Cortex of kidney (tissue), 1 donor: ENCODE measurements at places on chromosomes 13 and 19.

- no peak for DNase-seq
Measured at GRCh38 chr13:85974608-85975366, 175.6 kb upstream of the SLITRK6 start.

DNA sequence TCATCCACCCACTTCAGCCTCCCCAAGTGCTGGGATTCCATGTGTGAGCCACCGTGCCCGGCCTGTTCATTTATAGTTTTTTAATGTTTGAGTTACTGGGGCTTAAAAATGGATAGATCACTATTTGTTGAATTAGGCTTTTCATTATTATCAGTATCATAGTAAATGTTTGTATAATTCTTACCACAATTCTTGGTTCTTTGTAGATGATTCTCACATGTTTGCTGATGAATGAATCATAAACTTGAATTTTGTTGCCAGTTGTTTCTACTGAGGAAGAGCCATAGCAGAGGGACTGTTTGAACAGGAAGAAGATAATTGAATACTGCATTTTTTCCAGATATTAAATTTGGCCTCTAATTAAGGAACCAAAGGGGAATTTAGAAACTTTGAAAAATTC, 2.6 kb upstream of the LPAR6 start:
- DNase-seq = no peak

DNA sequence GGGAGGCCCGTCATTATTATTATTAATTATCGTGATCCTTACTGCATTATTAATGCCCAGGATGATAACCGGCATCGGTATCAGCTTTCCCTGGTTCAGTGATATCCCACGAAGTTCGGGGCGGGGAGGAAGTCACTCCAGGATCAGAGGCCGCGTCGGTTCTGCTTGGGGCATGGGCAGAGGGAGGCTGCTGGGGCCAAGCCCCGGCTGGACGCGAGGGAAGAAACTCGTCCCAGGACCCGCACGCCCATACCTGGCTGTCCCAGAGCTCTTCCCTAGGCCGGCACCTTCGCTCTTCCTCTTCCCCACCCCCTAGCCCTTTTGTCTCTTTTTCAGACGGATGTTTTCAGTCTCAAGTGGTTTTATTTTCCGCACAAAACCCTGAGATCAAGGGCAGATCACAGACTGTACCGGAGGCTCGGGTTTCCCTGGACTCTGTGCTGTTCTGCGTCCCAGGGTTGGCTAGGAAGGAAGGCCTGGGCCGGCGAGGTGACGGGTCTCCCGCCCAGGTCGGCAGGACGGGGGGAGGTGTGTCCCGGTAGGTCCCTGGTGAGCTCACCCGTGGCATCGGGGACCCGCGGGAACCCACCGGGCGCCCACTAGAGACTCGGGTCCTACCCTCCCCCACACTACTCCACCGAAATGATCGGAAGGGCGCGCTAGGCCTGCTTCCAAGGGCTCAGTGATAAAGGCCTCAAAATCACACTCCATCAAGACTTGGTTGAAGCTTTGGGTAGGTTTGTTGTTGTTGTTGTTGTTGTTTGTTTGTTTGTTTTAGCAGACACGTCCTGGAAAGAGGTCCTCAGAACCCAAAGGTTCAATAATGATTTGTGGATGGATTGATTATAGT, 7.9 kb downstream of the ZIC2 start:
- no peak for DNase-seq

GRCh38 chr13:112859817-112860190, 109.2 kb upstream of the MCF2L start:
- no peak for DNase-seq

DNA sequence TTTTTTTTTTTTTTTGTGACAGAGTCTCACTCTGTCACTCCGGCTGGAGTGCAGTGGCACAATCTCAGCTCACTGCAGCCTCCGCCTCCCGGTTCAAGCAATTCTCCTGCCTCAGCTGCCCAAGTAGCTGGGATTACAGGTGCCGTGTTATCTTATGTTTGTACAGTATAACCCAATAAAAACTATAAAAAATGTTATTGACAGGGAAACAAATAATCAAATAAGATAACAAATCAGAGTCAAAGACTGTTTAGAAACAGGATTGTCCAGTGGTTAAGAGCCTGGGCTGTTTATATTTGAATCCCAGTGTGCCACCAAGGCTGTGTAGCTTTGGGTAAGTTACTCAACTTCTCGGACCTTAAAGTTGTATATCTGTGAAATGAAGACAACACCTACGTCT, 19.1 kb upstream of the LMTK3 start:
- DNase-seq = no peak

- no peak for DNase-seq
Measured at GRCh38 chr13:24252136-24252535, 57.2 kb upstream of the C1QTNF9 start.

GRCh38 chr13:87123987-87124784, 547.0 kb upstream of the SLITRK5 start:
- DNase-seq = no peak

DNA sequence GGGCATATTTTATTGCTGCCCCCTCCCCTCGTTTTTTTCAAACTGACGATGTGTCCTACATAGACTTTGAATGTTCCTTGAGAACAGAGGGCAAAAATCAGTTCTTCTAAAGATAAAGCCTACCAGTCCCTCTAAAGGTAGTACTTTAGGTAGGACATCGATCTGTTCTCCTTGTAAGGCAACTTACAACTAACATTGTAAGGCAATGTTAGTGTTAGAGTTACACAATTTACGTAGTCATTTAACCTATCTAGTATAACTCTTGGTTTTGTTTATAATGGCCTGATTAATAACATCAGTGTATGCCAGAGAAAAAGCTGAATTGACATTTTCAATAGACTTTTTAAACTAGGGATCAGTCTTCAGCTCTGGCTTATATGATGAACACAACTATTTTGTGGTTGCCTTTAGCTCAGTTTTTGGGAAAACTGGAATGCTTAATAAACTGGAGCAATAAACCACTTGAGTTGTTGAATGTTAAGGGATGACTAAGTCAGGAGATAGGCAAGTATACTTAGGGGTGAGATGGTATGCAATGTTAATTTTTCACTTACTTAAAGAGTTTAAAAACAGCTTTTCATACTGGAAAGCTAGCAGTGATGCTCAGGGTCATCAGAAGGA, 2.2 kb downstream of the NDFIP2 start:
- no peak for DNase-seq

- no peak for DNase-seq
Measured at GRCh38 chr13:28503182-28503967, 8.4 kb upstream of the FLT1 start.

DNA sequence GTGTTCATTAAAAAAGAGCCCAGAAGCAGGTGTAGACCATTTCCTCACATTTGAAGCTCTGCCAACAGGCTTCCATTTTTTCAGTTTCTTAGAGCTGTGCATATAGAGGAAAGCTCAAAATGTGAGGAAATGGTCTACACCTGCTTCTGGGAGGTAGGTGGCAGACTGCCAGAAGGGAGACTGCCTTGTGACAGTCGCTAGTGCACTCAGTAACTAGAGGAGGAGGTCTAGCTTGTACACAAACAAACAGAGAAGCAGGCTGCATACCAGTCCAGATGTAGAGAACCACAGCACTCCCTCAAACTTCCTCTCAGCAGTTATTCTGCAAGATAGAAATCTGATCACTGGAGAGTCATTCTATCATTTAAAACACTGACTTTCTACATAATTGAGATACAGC, 800.2 kb downstream of the EFNB2 start:
- DNase-seq = no peak

DNA sequence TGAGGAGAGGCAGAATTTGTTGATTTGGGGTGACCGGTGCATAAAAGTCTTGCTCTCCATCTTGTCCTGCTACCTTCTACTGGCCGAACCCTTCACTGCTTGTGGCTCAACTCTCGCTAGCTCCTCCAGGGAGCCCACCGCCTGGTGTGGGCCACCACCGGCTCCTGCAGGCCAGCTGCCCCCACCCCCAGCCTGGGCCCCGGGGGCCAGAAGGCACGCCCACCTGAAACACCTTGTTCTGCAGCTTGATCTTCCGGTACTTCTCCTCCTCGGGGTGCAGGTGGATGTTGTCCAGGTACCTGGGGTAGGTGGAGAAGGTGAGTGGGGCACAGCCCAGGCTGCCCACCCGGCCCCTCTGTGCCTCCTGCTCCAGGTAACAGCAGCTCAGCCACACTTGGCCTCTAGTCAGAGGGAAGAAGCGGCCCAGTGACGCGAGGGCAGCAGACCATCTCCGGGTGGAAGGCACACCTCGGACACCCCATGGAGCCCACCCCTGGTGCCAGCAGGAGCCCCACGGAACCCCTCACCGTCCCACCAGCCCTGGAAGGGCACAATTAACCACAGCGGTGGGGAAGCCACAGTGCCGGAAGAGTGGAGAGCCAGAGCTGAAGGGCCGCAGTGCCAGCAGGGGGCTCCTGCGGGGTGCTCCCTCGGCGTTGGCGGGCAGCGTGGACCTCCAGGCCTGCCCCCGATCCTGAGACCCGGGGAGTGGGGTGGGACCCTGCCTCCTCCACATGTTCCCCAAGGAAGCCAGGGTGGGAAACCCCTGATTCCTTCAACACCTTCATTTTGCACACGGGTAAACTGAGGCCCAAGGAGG, 10.1 kb downstream of the UBXN6 start:
- no peak for DNase-seq

DNA sequence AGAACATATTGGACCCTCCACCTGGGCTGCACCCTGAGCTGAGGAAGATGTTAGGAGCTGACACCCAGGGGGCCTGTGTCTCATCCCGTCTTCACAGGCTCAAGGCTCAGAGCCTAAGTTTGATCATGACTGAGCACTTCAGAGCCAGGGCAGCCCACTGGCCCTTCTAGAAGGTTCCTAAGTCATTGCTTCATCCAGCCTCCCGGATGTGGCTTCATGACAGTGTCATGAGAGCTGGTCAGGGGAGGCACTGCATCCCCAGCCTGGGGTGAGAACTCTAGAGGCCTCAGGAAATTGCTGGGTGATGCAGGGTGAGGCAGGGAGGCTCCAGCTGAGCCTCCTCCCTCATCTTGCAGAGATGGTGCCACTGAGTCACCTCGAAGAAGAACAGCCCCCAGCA, 24.9 kb upstream of the PIK3R2 start:
- DNase-seq = no peak

DNA sequence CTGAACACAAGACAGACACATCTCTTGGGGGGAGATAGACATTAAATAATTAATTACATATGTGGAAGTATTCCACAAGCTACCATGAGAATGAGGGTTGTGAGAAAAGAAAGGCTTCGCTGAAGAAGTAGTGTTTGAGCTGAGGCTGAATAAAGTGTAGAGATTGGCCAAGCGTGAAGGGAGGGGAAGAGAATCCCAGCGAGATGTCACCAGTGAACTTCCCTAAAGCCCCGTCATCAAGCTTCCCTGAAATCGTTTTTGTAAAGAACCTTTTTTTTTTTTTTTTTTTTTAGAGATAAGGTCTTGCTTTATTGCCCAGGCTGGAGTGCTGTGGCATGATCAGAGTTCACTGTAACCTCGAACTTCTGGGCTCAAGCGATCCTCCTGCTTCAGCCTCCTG, 235.2 kb downstream of the KCNRG start:
- DNase-seq = no peak

DNA sequence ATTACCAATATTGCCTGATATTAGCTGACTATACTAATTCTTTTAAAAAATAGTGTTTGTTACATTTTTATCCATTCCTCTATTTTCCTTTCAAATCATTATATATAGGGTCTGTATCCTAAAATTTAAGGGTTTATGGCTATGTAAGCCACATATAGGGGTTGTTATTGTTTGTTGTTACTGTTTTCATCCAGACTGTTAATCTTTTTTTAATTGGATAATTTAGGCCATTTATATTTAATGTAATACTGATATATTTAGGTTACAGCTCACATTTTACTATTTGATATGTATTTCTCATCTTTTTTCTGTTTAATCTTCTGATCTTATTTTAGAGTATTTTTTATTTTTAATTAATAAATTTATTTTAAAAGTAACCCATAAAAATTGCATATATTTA, 487.1 kb upstream of the SGCG start:
- DNase-seq = no peak

DNA sequence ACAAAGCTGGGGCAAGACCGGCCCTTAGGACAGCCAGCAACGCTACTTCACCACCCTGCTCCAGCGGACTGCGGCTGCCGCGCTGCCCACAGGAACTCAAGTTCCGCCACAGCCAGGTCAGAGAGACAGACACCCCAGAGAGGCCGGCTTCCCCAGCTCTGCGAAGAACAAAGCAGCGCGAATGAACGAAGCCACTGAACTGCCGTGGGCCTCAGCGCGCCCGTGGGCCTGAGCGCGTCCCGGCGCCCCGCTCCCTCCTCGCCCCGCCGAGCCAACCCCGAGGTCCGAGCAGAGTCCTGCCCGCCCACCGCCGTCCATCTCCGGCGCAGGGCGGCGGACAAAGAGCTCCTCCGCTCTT, 158.4 kb downstream of the RNF17 start:
- DNase-seq = no peak

GRCh38 chr13:52779103-52779502, 39.5 kb upstream of the CNMD start:
- DNase-seq = no peak

DNA sequence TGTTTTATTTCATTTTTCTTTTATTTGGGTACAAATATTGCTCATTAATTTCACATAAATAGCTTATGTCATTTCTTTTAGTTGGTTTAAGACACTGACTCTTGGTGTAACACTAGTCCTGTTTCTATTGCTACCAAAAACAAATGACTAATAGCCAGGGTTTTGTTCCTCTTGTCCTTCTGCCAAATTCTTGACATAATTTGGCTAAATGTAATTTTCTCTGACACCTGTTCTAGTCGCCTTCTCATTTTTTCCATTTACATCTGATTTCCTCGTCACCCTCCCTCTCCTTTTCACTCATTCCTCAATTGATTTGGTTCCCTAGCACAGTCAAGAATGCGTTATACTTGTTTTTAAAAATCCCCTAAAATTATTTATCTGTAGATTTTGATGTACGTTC, 1718.7 kb downstream of the EFNB2 start:
- DNase-seq = no peak

DNA sequence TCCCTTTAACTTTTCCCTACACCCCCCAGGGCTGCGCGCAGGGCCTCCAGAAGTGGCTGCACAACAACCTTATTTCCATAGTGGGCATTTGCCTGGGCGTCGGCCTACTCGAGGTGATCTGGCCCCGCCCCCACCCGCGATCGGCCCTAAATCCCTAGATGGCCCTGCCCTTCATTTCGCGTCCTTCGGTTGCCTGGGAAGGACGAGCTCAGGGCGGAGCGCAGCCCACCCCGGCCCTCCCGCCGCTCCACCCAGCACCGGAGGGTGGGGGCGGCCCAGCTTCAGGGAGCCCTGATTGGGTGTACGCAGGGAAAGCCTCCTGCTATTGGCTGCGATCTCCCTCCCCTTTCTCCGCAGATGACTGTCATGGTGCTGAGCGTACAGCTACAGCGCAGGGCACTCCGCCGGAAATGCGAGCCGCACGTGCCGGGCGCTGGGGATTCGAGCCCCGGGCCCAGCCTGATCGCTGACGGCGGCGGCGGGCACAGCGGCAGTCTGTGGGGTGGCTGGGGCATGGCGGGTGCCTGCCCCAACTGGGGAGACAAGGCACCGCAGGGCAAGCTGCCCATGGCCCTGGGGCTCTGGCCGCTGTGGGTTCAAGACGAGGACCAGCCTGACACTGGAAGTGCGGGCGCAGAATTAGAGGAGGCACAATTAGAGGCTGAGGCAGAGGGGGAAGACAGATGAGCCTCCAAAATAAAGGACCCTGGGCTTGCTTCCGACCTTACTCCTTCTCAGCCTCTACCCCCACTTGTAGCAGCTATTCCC, 4.3 kb downstream of the CD37 start:
- no peak for DNase-seq
